Thoracic aorta (tissue), 2 donors: ENCODE measurements at places on chromosomes 2 and 18. TPM values are rescaled to one million over a fixed set of nuclear protein-coding genes. Genes with fewer than 3 reads are reported as not detected.

The CRYBA2 gene
- not detected for total RNA-seq

GRCh38 chr2:176689711-176690110, 420.5 kb downstream of the MTX2 start:
- H3K27ac ChIP-seq = no peak overlapping the region
- H3K4me1 ChIP-seq = no peaks in the 10 kb centered on the region

The GPR35 gene
- 3.4 TPM for total RNA-seq

DNA sequence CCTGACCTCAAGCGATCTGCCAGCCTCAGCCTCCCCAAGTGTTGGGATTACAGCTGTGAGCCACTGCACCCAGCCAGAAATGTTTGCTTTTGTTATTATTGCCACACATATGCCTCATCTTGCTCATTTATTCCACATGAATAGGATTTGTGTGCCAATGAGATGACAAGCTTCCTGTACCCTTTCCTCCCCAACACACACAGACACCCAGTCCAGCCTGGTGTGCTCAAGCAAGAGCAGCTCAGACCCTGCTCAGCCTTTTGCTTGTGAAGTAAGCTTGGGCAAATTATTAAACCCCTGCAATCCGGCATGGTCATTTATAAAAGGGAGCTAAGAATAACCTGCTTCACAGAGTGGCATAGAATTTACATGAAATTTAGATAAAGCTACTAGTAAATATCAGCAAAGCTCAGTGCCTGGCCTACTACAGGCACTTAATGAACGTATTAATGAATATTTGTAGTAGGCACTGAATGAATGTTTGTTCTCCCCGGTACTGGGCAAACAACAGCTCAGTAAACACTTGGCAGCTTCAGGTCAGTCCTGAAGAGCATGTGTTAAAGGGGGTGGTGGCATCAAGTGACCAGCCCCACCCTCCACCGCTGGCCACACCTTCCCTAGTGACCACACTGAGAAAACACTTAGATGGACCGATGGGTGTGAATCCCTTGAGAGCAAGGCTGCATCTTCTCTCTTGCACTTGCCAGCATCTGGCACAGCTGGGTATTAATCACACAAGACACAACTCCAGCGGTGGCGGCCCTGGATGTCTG, 280.2 kb downstream of the SRBD1 start:
- H3K27me3 ChIP-seq = no peaks in the 10 kb centered on the region
- no peak overlapping the region for H3K27ac ChIP-seq
- no peak for DNase-seq
- H3K36me3 ChIP-seq = no peaks in the 10 kb centered on the region

The ICA1L gene
- total RNA-seq = 13.7 TPM

- H3K36me3 ChIP-seq = peaks cover 81% of the 10 kb centered on the region
- no peak overlapping the region for H3K4me3 ChIP-seq
- no peak for DNase-seq
- H3K27ac ChIP-seq = no peak overlapping the region
- H3K4me1 ChIP-seq = peaks cover 43% of the 10 kb centered on the region
These were observed 173.4 kb downstream of the TNS1 start for GRCh38 chr2:217829420-217829819.

GRCh38 chr18:41655074-41655473, 300.0 kb upstream of the PIK3C3 start:
- H3K4me1 ChIP-seq = no peaks in the 10 kb centered on the region
- no peaks in the 10 kb centered on the region for H3K27me3 ChIP-seq
- H3K27ac ChIP-seq = no peak overlapping the region
- H3K36me3 ChIP-seq = no peaks in the 10 kb centered on the region

DNA sequence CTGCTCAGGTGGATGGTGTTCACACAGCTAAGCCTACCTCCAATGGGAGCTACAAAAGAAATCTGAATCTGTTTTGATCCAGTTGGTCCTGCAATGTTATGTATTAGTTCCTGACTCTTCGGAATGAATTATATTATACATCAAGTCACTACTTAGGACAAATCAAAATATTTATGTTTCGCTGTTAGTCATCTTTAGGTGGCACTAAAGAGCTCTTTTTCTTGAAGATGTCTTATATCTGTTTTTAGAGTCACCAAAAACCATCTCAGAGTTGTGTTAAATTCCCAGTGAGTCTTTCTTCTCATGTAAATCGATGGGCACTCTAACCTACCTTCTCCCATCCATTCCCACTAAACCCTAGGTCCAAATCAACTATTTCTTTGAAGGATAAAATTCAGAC, 2.2 kb downstream of the DNER start:
- no peaks in the 10 kb centered on the region for H3K27me3 ChIP-seq
- no peaks in the 10 kb centered on the region for H3K36me3 ChIP-seq
- no peak overlapping the region for H3K27ac ChIP-seq
- H3K4me3 ChIP-seq = no peak overlapping the region

- no peak for DNase-seq
- no peaks in the 10 kb centered on the region for H3K27me3 ChIP-seq
- H3K4me3 ChIP-seq = no peak overlapping the region
- peaks cover 12% of the 10 kb centered on the region for H3K4me1 ChIP-seq
- no peaks in the 10 kb centered on the region for H3K36me3 ChIP-seq
- peak overlapping the region; percentile 63 for H3K27ac ChIP-seq
These were observed 124.8 kb upstream of the RNF152 start for GRCh38 chr18:62017618-62018017.

The SULT1C2 gene
- 16.6 TPM for total RNA-seq

GRCh38 chr2:145744541-145745386, 1224.8 kb upstream of the ZEB2 start:
- H3K36me3 ChIP-seq = no peaks in the 10 kb centered on the region
- no peaks in the 10 kb centered on the region for H3K27me3 ChIP-seq
- no peak overlapping the region for H3K4me3 ChIP-seq
- DNase-seq = no peak

The IRS1 gene
- 23.1 TPM for total RNA-seq

The SCG2 gene
- 4.9 TPM for total RNA-seq

DNA sequence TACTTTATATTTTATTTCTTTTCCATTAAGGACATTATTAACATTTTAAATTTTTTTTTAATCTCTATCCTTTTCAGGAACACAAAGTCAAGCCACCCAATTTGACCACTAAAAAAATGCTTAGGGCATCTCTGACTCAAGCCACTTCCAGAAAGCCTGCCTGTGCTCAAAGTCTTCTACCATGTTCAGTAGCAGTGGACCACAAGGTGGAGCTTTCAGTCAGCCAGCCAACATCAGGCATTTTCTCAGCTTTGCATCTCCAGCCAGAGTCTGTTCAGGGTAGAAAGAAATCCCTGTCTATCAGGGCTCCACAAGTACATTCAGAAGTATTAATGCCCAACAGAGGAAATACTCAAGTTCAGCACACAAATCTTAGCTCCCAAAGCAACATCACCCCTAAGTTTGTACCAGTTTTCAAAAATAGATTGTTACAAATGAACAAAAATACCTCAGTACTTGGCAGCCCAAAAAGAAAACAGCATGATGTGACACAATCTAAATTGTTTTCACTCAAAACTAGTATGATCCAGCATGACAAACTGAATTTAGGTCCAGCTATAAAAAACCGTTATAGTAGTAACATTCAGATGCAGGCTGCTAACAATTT, 37.6 kb downstream of the C18orf63 start:
- no peaks in the 10 kb centered on the region for H3K27me3 ChIP-seq
- H3K27ac ChIP-seq = peak overlapping the region; percentile 0
- no peaks in the 10 kb centered on the region for H3K36me3 ChIP-seq
- peak; percentile 26 for DNase-seq
- H3K4me3 ChIP-seq = no peak overlapping the region

The PPP1R7 gene
- 28.9 TPM for total RNA-seq

The ODC1 gene
- 123 TPM for total RNA-seq

DNA sequence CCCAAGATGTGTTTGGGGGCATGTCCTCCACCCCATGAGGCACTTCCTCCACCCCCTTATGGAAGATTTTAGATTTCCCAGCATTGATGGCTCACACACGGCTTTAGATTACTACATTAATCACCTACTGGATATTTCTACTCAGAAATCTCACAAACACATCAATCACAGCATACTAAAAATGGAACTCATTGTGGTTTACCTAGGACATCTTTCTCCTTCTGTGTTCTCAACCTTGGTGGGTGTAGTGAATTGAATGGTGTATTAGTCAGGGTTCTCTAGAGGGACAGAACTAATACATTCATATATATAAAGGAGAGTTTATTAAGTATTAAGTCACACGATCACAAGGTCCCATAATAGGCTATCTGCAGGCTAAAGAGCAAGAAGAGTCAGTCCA, 82.1 kb upstream of the CYRIA start:
- H3K36me3 ChIP-seq = no peaks in the 10 kb centered on the region
- no peaks in the 10 kb centered on the region for H3K27me3 ChIP-seq
- no peak overlapping the region for H3K27ac ChIP-seq
- H3K4me1 ChIP-seq = no peaks in the 10 kb centered on the region
